Stimulated activated CD4-positive, alpha-beta T cell treated with anti-CD3 and anti-CD28 coated beads, Interleukin-15, amount 100 ng/mL, for 1 hour (primary cell): ENCODE measurements at places on chromosomes 7 and 10.

DNA sequence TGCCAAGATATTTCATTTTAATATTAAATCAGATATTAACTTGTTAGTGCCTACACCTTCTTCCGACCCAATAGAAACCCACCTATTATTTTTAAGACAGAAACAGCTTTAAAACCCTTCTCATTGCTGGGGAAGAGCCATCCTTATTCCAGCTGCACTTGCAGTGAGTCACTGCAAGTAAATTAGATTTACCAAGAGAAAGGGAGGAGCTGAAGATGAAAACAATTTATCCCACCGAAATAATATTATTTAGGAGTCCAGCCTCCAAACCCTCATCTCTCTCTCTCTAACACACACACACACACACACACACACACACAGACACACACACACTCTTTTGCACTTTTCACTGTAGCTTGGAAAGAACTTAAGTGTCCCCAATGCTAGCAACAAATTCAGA, 26.9 kb downstream of the TWIST1 start:
- DNase-seq = no peak

DNA sequence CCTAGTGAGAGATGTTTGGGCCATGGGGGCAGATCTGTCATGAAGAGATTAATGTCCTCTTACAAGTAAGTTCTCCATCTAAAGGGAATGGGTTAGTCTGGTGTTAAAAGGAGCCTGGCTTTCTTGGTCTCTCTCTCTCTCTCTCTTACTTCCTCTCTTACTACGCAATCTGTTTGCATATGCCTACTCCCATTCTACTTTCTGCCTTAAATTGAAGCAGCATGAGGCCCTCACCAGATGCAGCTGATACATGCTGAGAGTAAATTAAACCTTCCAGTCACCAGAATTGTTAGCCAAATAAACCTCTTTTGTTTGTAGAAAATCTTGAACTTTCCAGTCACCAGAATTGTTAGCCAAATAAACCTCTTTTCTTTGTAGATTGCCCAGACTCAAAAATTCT, 884.1 kb downstream of the NRG3 start:
- no peak for DNase-seq

DNA sequence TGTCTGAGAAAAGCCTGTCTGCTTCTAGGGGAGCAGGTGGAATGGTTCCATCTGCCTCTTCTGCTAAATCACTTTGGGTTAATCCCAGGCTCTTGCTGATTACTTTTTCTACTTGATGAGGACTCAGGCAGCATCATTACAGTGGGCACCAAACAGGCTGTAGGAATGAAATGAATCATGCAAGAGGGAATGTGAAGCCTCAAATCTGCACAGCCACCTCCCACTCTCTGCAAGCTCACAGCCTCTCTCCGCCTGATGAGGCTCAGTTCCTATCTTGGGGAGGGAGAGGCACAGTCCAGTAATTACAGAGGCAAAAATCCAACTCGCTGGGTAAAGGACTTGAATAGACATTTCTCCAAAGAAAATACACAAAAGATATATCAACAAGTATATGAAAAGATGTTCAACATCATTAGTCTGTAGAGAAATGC, 34.0 kb downstream of the HSPA12A start:
- no peak for DNase-seq

DNA sequence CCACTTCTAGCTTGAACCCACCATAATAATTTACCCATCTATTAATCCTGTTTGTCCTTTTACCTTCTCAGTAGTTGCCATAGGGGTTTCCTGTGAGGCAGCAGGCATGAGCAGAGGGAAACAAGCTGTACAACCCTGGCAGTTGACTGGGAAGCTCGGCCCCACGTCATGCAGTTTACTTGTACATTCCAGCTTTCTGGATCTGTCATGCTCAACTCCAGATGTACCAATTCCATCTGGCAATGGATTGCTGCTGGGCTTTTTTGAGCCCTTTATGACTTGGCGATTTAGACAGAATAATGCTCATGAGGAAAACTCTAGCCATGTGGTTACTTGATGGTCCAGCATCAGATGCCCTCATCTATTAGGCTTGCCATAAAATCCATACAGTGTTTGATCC, 112.5 kb downstream of the GNAI1 start:
- DNase-seq = no peak

DNA sequence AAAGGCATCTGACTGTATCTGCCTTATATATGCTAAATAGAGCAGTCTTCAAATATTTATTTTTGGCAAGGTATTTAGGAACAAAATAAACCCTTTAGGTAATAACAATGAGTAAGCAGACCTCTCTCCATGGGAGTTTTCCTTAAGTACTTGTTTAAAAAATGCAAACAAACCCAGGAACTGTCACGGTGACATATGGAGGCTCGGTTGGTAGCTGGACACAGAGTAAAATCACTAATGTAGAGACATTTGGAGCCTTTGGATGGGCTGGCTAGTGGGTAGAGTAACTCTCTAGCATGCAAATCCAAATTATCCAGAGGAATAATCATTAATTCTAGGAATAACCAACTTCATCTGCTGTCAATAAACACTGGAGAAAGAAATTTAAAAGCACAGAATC, 71.6 kb upstream of the LAMB4 start:
- no peak for DNase-seq

DNA sequence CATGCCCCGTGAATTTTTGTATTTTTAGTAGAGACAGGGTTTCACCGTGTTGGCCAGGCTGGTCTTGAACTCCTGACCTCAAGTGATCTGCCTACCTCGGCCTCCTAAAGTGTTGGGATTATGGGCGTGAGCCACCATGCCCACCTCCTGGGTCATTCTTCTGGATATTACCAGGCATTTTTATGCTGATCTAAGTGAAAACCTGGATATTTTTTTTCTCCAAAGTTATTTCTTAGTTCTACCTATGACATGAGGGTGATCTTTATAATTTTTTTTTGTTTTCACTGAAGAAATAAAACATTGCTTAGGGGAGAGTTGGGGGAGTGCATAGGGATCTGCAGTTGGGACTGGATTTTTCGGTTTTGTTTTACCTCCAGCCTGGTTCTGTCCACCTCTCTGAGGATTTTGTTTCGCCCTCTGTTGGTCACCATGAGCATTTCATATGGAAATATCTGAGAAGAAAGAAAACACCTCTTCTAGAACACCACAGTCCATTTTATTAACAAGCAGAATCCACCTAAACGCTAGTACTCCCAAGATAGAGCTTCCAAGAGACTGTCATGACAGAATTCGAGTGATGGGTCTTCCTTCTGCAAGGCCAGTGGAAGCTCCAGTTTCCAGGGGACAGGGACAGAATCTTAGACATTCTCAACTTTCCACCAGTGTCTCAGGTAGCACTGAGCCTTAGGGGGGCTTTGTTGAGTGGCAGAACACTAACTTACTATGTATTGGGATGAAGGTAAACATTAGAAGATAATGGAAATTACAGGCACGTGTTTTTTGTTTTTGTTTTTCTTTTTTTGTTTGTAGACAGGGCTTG, 33.4 kb upstream of the AFAP1L2 start:
- no peak for DNase-seq

GRCh38 chr10:106436123-106436715, 728.3 kb downstream of the SORCS1 start:
- DNase-seq = no peak

DNA sequence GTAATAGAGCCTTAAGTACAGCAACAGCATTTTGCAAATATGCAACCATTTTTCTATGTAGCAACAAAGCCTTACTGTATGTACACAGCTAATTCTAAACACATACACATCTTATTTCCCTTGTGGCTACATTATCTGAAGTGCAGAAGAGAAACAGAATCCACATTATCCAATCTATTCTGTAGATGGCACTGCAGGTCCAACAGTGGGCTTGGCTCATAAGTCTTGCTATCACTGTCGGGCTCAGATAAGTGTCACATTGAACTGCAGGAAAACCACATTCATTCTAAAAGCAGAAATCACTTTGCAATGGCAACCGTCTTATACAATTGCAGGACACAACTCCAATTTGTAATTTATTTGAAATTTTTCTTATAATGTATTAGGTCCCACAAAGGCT, 109.8 kb upstream of the NOBOX start:
- DNase-seq = no peak

- DNase-seq = no peak
Observed at GRCh38 chr10:71368643-71369042, 28.1 kb upstream of the CDH23 start.

GRCh38 chr10:1107679-1108078, 51.5 kb downstream of the WDR37 start:
- DNase-seq = no peak

DNA sequence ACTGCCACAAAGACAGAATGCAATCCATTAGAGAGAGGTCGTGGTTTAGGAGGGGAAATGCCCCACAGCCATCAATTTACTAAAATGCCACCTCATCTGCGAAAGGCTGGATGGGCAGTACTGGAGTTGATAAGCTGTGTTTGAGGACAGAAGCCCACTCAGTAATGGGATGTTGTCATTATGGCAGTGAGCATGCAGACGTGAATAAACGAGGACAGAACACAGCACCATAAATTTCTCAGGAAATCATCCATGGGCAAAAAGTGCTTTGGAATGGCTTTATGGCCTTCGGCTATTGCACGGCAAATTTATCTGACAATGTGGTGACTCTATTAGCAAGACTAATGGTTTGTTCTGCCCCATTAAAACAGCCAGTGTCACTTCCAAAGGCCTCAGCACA, 15.9 kb upstream of the C10orf53 start:
- no peak for DNase-seq

DNA sequence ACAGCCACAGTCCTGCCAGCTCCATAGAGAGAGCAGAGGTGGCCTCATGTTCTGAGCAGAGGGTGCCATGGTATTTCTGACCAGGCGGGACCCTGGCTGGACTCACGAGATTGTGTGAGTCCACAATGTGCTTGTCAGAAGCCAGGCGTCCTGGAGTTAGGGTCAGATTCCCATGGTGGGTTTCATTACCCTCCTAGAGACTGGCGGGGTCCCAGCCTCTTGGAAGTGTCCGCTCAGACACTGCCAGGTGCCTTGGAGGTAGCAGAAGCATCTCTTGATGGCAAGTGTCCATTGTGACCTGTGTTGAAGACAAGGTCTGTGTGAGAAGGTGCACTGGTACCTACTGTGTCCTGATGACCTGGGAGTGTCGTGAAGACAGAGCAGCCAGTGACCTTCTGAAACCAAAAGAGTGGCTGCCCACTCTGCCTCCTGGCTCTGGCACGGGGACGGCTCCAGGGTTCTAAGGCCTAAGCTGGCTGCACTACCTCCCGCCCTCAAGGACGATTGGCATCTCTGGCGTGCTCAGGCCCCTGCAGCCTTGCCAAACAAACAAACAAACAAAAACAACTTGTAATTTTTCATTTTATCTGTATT, 56.8 kb downstream of the MGMT start:
- no peak for DNase-seq

DNA sequence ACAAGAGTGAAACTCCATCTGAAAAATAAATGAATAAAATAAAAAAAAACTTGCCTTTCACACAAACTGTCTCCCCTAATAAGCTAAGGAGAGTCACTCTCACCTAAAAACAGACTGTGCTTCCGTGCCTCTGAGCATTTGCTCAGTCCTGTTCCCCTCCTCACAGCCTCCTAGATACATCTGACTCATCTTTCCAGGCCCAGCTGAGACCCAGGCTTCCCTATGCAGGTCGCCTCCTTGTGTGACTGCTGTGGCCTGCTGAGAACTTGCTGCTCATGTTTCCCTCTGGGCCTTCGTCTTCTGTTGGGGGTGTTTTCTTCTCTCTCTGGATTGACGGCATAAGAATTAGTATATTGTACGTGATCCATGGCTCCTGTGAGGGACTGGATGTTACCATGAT, 777.7 kb downstream of the LRMDA start:
- DNase-seq = no peak

- no peak for DNase-seq
Observed at GRCh38 chr7:2231992-2232765, 566 bp downstream of the MAD1L1 start.

DNA sequence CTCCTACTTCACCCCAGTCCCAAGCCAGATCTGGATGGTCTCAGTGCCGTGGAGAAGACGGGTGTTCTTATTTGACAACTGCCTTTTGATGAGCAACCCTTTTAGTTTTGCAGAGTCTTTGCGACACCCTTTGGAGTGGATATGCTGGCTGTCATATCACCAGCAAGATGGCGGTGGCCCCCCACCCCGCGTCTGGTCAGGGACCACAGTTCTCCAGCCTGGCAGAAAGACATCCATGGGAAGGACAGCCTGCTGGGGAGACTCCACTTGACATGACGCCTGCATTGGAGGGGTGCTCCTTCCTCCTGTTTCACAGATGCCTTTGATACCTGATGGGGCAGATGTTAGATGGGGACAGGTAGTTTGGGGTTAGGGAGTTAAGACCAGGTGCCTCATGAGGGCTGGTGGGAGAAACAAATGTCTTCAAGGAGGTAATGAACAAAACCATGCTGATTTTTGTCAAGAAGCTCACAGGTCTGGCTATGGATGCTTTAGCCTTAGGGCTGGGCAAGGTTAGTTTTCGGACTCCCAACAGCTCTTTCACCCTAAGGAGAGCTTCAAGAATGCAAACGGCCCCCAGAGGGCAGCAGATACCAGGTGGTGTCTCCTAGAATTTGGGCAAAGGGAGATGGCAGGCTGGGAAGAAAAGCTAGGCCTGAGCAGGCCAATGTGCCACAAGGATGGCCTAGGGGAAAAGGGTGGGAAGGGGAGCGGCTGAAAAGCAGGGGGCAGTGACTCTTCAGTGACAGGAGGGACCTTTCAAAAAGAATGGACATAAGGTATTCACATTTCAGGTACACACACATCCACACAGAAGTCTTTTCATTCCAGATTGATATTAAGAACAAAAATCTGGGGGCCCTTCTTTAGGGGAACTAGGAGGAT, 95.2 kb downstream of the CLEC2L start:
- DNase-seq = no peak

DNA sequence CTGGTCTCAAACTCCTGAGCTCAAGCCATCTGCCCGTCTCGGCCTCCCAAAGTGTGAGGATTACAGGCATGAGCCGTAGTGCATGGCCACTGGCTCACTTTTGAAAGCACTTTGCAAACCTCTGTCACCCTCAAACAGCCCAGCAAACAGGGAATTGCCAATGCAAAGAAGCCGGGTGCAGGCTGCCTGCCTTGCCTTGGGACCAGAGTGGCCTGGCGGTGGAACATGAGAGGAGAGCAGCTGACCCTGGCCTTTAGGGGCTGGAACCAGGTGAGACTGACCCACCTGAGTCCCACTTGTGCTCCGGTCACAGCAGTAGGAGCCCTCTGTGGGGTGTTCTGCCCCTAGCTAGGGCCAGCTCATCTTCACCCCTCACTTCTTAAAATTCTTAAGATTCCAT, 237.1 kb upstream of the GALNT17 start:
- no peak for DNase-seq

- DNase-seq = no peak
Observed at GRCh38 chr10:20267734-20268133, 451.5 kb downstream of the PLXDC2 start.

DNA sequence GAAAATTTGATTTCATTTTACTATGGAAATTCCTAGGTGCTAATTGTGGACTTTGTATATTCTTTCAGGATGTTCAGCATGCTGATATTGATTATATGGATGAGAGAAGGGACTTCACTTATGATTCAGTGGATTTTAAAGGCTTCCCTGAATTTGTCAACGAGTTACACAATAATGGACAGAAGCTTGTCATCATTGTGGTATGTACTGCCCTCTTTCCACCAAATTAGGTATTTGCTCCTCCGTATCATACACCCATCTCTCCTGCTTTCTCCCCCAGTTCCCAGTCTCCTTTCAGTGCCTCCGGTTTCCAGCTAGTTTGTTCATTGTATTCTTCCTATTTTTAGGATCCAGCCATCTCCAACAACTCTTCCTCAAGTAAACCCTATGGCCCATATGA, 34.6 kb downstream of the MGAM start:
- no peak for DNase-seq

- DNase-seq = no peak
Observed at GRCh38 chr10:35607475-35608327, 2.6 kb downstream of the GJD4 start.
